ENCODE measurements at places on chromosomes 6 and 20.

- no peak for DNase-seq
Observed at GRCh38 chr6:34518669-34519365, 37.3 kb downstream of the SPDEF start.

- DNase-seq, result no peak
Observed at GRCh38 chr6:56096541-56096940, 150.8 kb downstream of the COL21A1 start.

GRCh38 chr6:36924131-36924530, 30.4 kb upstream of the PI16 start:
- no peak for DNase-seq

- DNase-seq, result no peak
Observed at GRCh38 chr6:69584536-69584912, 212.3 kb downstream of the LMBRD1 start.

GRCh38 chr6:16563628-16564240, 197.5 kb downstream of the ATXN1 start:
- no peak for DNase-seq
